Psoas muscle (tissue), 8 donors: ENCODE measurements at places on chromosomes 12 and 14.

GRCh38 chr14:21278632-21279031 is 1.3 kb upstream of the RPGRIP1 start:
- no peak for DNase-seq

- DNase-seq: no peak
Measured at GRCh38 chr12:27305673-27306456, 26.8 kb upstream of the BMAL2 start.

GRCh38 chr12:2801044-2801783 is 6.4 kb downstream of the FKBP4 start:
- DNase-seq: no peak

GRCh38 chr12:3361146-3361545 is 129.9 kb upstream of the PRMT8 start:
- DNase-seq: no peak

DNA sequence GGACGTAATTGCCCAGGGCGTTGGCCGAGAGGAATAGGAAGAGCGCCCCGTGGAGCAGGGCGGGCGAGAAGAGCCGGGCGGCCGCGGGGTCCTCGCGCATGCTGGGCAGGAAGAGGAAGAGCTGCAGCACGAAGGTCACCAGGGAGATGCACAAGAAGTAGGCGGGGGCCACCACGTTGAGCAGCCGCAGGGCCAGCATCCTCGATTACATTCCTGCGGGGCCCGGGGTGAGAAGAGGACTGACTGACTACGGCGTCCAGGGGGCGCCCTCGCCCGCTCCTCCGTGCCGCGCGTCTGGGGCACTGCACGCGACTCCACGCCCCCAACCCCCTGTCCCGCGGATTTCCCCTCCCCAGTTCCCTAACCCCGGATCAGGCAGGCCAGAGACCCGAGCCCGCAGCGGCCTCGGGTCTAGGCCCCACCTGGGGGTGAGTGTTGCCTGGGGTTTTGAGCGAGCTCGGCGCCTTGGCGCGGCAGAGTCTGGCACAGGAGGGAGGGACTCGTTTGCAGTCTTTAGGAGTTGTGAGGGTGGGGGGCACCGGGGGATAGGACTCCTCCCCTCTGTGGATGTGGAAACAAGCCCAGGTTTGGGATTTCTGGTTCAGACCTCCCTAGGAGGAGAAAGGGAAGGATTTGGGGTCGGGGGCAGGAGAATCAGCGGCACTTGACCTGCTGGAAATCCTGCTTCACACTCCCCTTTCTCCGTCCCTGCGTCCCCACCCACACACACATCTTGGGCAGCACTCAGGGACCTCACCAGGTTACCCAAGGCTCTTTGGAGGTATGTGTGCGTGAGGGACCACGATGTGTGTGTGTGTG is 1.8 kb downstream of the ZDHHC22 start:
- DNase-seq: peak; percentile 61

DNA sequence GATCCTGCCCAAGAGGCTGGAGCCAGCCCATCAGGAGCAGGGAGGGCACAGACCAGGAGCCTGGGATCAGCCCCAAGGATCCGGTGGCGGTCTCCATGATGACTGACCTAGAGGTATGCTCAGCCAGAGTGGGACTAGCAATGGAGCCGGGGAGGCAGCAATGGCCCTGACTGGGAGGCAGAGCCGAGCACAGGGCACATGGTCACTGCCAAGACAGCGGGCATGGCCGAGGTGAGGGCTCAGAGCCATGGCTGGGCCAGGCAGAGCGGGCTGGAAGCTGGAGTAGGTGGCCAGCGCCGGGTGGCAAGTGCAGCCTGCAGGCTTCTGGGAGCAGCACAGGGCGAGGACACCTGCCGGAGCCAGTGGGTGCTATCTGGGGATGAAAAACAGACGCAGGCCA is 259.3 kb downstream of the BCL11B start:
- DNase-seq: no peak

DNA sequence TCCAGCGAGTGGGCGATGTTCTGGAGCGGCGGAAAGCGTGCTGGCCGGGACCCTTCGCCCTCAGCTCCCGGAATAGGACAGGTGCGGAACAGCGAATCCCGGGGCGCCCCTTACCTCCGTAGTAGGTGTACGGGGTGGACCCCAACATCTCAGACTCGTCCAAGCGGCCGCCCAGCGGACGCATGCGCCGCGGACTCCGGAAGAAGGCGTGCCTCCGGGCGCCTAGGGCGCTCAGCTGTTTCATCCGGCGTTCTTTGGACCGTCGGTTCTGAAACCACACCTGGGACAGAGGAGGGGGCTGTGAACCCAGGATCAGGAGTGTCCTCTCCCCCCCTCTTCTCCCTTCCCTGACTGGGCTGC is 4.5 kb downstream of the LHX5 start:
- DNase-seq: no peak

DNA sequence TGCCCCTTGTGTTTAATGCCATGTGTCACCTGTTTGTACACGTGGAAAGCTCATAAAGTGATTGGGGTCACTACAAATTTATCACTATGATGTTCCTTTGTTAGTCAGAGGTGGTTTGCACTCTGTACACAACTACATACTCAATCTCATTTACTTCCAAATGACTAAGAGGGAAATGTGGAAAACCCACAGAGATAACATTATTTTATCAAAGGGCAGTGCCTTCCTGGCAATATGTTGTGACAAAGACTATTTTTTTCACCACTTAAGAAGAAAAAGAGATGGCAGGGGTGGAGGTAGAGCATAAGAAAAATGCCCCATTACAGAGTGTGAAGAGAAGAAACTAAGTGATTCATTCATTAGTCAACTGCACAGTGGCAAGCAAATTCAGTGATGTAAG is 1064.1 kb upstream of the FLRT2 start:
- no peak for DNase-seq

- no peak for DNase-seq
Measured at GRCh38 chr12:94815450-94815849, 165.1 kb upstream of the TMCC3 start.

- peak; percentile 68 for DNase-seq
Measured at GRCh38 chr12:66636771-66637170, 42.1 kb downstream of the GRIP1 start.

GRCh38 chr12:96526110-96526509 is 36.7 kb downstream of the CFAP54 start:
- no peak for DNase-seq

GRCh38 chr14:68644101-68644500 is 148.8 kb downstream of the ZFP36L1 start:
- DNase-seq: no peak

GRCh38 chr12:117231750-117232149 is 41.5 kb upstream of the FBXO21 start:
- DNase-seq: no peak

- no peak for DNase-seq
Measured at GRCh38 chr12:24919346-24920001, 29.4 kb downstream of the BCAT1 start.

GRCh38 chr14:68191567-68192321 is 372.2 kb downstream of the RAD51B start:
- no peak for DNase-seq

- DNase-seq: no peak
Measured at GRCh38 chr12:70971001-70971794, 50.7 kb upstream of the PTPRR start.

DNA sequence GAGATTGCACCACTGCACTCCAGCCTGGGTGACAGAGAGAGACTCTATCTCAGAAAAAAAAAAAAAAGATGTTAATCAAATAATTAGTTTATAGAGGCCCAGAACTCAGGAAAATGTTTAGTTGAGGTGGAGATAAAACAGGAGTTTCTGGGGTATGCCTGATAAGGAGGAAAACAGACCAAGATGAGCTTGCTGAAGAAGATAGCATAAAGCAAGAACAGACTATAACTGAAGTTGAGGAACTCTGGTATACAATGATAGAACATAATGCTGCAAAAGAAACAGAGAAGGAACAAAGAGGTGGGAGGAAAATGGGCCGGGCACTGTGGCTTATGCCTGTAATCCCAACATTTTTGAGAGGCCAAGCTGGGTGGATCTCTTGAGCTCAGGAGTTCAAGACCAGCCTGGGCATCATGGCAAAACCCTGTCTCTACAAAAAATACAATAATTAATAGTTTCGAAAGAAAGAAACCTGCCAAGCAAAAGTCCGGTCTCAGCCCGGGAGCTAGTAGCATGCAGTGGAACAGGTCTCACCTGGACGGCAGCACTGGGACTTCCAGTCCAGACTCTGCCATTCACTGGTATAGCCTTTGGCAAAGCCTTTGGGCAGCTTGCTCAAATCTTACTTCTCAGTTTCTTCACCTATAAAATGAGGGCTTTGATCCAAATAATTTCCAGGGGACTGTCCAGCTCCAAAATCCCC is 25.4 kb downstream of the SLC35E3 start:
- DNase-seq: no peak

DNA sequence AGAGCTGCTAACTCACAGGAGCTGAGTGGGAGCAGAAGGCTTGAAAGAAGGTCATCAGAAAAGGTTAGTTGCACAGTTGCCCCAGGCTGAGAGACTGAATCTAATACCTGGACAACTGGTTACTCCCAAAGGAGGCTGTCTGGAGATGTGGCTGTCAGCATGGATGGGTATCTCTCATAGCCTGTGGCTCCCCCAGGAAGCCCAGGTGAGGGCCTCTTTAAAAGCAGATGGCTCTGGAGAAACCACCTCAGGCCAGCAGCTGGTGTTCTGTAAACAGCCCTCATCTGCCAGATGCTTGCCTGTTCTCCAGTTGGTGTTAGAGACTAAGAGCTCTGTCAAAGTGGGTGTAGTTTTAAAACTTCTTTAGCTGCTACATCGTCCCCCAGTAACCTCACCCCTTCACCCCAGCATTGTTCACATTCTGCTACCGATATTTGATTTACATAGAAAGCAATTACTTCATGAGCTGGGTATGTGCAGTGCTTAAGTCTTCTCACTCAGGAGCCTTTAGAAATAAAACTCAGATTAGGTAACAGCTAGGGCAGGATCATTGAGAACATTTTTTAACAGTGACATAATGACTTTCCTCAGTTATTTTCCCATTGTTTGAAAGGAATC is 25.8 kb downstream of the DACT1 start:
- DNase-seq: no peak

- peak; percentile 93 for DNase-seq
Measured at GRCh38 chr12:108305520-108305919, 33.6 kb downstream of the CMKLR1 start.

GRCh38 chr14:102043251-102044025 is 43.4 kb downstream of the HSP90AA1 start:
- DNase-seq: peak; percentile 47

DNA sequence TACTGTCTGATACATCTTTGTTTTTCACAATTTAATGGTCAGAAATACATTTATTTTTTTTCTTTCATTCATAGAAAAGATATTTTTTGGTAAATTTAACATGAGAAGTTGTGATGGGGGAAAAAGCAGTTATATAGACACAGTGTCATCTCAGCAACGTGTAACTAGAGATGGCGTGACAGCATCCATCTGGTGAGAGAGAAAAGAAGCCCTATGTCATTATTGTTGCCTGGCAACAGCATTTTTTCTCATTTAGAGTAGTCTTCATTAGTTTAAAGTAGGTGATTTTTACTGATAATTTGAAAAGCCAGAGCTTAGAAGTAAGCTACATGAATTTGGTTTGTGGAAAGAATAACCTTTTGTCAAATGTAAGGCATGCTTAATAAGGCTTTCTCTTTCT is 128.6 kb downstream of the ACSS3 start:
- no peak for DNase-seq

DNA sequence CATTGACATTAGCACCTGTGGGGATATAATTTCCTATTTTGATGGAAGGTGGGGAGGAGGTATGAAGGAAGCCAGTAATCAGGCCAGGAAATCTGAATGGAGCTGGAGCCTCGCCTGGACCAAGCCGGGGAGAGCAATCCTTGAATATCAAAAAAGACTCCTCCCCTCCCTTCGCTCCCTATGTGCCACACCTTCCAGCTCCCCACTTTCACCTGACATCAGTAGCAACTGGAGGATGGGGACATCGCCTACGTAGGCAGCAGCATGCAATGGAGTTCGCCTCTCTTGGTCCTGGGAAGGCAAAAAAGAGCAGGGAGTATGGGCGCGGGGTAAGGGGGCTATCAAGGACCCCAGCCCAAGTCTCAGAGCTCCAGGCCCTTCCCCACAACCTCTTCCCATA is 1.1 kb downstream of the ANKRD52 start:
- DNase-seq: no peak

GRCh38 chr14:39265033-39265432 is 31.3 kb downstream of the MIA2 start:
- DNase-seq: no peak

- no peak for DNase-seq
Measured at GRCh38 chr12:131833896-131834641, 5.9 kb downstream of the MMP17 start.

DNA sequence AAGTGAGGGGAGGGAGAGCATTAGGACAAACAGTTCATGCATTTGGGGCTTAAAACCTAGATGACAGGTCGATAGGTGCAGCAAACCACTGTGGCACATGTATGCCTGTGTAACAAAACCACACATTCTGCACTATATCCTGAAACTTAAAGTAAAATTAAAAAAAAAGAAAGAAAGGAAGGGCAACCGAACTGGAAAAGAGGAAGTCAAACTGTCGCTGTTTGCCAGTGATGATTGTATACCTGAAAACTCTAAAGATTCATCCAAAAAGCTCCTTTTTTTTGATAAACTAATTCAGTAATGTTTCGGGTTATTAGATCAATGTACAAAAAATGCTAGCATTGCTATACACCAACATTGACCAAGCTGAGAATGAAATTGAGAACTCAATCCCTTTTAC is 259.0 kb upstream of the ALG10 start:
- no peak for DNase-seq

GRCh38 chr12:107395817-107396216 is 289.8 kb upstream of the PWP1 start:
- no peak for DNase-seq

GRCh38 chr14:27253966-27254365 is 656.1 kb upstream of the NOVA1 start:
- no peak for DNase-seq

- DNase-seq: no peak
Measured at GRCh38 chr12:25323581-25323982, 72.9 kb upstream of the KRAS start.

GRCh38 chr14:96894966-96895365 is 97.8 kb downstream of the VRK1 start:
- no peak for DNase-seq

DNA sequence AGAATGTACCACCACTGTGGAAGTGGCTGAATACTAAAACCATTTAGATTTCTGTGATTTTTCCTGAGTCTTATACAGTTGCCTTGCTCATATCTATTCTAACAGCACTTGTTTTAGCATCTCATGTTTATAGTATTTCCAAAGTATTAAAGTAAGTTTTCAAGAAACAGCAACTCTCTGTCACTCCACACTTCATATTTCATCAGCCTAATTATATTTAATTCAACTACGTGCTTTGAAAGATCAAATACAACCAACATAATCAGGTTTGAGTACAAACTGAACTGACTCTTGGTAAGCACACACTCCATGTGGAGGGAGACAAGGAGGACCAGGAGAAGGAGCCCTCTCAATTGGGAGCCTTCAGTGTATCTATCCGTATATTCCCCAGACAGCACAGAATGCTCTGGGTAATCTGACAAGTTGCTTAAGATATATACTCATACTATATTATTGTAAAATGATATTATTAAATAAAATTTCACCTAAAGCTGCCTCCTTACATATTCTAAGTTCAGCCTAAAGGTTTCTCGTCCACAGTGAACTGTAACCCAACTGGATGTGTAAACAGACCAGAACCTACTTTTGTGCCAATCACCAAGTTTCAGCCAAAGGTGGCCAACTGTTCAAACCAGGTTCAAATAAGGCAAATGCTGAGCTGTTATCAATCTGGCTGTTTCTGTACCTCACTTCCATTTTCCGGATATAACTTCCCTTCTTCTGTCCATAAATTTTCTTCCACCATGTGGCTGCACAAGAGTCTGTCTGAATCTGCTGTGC is 105.0 kb upstream of the RASSF8 start:
- DNase-seq: no peak
